Stimulated activated CD8-positive, alpha-beta memory T cell treated with anti-CD3 and anti-CD28 coated beads, Interleukin-7, amount 100 ng/mL, for 48 hours (primary cell): ENCODE measurements at places on chromosomes 1 and 21.
A peak's percentile ranks its signal among the peaks of the same experiment; 100 is the strongest.

DNA sequence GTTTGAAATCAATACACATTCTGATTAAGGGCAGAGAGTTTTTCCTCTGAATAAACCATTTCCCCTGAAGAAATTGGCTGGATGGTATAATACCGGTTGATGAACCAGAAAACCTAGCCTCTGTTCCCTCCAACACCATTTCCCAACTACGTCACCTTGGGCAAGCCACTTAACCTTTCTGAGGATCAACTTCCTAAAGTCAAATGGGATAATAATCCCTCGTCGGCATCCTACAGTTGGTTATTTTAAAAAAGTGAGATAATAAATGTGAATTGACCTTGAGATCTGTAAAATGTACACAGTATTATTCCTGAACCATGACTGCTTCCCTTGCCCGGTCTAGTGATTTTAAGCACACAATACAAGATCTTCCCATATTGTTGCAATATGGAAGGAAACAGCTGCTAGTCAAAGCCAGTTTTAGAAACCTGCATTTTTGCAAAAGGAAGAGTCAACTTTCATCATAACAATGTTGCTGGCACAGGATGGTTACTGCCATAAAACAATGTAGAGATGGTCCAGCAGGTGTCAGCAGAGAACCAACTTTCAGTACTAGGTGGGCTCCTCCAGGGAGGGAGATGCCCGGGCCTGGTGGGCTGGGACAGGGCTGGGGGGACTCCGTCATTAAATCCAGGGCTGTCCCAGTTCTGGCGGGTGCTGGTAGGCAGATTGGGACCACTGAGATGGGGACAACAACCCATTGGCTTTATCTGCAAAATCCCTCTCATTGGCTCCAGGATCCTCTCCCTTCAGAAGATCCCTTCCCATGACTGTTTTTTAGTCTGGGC lies 5.2 kb upstream of the HLX start:
- no peak for DNase-seq

- DNase-seq = no peak
Observed at GRCh38 chr1:223479718-223480425, 86.7 kb downstream of the CCDC185 start.

DNA sequence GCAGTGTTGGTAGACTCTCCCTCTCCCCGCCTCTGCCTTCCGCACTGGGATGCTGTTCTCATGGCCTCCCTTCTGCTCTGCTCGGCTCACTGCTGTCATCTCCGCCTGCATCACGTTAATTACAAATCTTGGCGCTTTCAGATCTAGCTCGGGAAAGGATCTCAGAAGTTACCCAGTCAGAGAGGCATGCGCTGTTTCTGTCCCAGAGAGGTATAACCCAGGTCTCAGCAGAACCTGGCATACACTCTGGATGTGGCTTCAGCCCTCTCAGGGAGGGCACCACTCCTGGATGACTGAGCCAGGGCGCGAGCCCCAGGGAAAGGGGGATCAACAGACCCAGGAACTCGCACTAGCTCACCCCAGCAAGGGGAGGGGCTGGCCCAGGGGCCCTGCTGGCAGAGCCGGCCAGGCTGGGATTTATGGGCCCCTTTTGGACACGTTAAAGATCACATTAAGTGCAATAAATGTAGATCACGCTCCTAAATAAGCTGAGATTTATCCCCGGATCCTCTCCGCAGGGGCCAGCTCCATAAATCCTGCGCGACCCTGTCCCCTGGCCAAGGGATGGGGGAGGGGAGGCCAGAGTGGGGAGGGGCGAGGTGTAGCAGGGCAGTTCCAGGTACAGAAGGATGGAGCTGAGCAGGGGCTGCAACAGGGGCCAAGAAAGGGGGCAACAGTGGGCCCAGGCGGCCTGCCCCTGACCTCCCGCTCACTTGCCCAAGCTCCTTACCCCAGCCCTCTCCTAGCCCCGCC lies 101.3 kb upstream of the ZBTB40 start:
- no peak for DNase-seq

- DNase-seq = no peak
Observed at GRCh38 chr1:155990005-155990739, 11.8 kb upstream of the ARHGEF2 start.

DNA sequence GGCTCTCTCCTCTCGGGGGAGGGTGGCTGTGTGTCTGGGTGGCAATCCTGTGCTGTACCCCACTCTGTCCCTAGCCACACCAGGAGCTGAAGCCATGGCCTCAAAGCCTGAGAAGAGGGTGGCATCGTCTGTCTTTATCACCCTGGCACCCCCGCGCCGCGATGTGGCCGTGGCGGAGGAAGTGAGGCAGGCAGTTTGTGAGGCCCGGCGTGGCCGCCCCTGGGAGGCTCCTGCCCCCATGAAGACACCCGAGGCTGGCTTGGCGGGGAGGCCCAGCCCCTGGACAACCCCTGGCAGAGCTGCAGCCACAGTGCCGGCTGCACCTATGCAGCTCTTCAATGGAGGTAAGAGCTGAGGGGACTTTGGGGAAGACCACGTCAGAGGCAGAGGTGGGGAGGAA lies 6.3 kb downstream of the FBLIM1 start:
- no peak for DNase-seq

GRCh38 chr1:61741711-61742619 lies at the start of gene PATJ:
Gene PATJ (plus strand): TSS chr1:61742480. CDS start chr1:61762893, 20,413 bp downstream.
- peak; percentile 27 for DNase-seq

DNA sequence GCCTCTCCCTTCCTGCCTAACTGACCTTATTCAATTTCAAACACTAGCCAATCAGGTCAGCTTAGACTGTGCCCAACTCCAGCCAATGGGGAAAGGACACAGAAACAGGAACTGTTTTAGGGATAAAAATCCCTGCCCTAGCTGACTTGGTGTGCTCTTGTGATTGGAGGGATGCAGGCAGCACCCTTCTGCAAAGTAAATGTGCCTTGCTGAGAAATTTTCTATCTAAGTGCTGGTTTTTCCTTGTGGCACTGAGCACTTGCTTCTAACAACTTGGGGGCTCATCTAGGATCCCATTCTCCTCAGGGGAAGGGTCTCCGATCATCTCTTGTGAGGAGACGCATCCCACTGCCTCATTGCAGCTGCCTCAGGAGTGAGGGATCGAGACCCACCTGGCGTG lies 10.7 kb upstream of the CD2 start:
- DNase-seq = no peak

- DNase-seq = no peak
Observed at GRCh38 chr1:224719716-224720115, 103.6 kb downstream of the CNIH3 start.

DNA sequence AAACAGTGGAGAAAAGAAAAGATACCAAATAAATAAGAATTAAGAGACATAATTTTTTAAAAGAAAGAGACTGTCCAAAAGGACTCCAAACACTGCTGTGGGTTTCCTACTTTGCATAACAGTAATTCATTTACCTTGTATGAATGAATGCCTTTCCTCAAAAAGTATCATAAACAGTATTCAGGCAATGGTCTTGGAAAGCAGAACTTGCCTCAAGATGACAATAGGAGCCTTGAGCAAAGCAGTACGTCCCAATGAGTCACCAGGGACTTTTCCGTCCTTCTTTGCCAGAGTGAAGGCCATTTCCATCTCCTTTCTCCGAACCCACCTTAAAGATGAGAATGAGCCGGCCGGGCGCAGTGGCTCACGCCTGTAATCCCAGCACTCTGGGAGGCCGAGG lies 186.4 kb downstream of the ZBTB18 start:
- DNase-seq = no peak

DNA sequence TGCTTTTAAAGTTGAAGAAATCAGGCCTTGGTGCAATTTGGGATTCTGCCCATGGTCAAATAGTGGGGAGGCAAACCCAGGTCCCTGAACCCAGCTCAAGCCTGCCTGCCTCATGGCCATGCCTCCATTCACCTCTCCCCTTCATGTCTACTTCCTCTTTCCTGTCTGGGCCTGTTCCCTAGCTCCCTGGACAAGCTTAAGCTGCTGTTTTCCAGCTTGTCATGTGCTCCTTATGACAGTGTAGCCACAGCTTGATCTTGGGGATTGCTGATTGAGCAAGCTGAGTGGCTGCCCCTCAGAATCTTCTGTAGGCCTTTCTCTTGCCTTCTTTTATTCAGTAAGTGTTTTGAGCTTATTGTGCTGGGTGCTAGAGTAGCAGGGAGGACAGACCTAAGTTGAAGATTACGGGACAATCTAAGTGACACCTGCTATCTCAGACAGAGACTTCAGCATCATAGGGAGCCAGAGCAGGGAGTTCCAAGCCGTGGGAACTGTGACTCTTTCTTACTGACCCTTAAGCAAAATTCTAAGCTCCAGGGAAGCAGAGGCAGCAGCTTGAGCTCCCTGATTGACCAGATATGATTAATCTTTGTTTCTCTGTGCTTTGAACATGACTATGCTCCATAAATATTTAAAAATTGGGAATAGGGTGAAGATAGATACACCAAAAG lies 520 bp upstream of the MR1 start:
- no peak for DNase-seq

DNA sequence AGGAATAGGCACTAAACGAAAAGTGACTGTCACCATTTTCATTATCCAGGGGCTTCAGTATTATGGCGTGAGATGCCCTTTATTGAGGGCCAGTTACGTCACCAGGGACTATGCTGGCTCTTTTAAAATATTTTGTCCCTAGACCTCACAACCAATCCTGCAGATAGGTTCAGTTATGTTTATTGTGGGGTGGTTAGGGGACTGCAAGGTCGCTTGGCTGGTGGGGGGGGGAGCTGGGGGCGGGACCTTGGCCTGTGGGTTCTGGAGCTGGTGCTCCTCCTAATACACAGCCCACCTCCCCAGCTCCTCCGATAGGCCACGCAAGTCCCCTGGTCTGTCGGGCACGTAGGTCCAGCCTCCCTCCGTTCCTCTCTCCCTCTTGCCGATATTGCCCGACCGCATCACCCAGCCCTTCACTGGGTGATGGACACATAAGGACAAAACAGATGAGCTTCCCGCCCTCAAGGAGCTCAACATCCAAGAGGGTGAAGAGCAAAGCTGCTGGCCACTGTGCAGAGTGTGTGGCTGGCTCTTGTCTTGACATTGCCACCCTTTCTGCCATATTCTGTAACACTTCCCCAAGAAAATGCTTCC lies 271.8 kb downstream of the MATN1 start:
- no peak for DNase-seq

GRCh38 chr1:185441605-185442004 lies 124.6 kb upstream of the IVNS1ABP start:
- DNase-seq = no peak

DNA sequence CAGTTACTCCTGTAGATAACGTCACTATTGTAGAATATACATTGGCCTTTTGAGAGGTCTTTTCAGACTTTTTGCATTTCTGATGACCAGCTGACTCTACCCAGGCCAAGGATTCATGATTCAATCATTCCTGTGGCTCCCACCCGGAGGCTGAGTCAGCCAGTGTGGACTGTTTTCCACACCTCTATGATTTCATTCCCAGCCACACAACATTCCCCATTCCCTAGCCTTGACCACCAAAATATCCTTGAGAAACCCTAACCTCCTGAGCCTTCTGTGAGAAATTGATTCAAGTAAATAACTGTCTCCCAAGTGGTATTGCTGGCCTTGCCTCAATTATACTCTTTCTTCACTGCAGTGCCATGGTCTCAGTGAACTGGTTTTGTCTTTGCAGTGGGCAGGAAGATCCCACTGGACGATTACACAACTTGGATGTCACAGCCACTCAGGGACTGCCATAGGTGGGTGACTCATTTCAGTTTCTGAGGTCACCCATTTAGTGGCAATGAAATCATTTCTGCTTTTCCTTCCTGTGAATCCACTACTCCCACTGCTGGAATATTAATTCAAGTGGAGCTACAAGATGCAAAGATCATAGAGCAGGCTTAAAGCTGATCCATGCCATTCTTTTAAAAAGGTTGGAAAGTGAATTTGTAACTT lies 518.6 kb upstream of the ZP4 start:
- no peak for DNase-seq

- no peak for DNase-seq
Observed at GRCh38 chr1:176949033-176949662, 215.4 kb downstream of the ASTN1 start.

DNA sequence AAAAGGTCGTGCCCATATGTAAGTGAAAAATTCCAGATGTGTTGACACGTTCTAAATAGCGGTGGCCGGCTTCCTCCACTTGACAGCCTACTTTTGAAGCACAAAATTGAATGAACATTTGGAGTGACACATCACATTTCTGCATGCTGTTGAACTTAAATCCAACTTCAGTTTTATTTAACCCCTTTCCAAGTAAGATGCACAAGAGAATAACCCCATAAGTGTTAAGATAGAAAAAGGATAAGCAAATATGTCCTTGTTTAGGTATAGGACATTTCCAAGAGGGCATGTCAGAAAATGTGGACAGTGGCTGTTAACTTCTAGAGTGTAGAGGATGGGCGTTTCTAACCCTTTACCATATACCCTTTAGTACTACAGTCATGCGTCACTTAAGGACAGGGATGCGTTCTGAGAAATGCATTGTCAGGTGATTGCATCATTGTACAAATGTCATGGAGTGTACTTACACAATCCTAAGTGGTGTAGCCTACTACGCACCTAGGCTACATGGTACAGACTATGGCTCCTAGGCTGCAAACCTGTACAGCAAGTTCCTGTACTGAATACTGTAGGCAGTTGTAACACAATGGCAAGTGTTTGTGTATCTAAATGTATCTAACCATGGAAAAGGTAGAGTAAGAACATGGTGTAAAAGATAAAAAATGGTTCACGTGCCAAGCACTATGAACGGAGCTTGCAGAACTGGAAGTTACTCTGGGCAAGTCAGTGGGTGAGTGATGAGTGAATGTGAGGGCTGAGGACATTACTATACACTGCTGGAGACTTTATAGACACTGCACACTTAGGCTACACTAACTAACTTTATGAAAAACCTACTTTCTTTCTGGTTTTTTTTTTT lies 9.3 kb upstream of the FAM89A start:
- DNase-seq = no peak

DNA sequence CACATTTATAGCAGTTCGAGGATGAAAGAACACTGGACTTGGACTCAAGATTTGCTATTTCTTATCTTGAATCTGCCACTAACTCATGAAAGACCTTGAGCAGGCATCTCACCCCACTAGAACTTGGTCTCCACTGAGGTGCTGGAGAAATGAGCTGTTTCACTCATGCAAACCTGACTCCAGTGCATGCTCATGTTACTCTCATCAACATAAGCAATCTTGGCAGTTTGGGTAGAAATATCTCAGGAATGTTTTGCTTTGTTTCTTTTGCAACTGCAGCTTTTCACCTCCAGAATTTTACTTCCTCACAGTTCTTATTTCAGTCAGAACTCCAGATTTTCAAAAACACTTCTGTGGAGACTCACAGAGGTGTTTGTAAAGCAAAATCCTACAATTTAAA lies 46.2 kb upstream of the DAB1 start:
- no peak for DNase-seq

DNA sequence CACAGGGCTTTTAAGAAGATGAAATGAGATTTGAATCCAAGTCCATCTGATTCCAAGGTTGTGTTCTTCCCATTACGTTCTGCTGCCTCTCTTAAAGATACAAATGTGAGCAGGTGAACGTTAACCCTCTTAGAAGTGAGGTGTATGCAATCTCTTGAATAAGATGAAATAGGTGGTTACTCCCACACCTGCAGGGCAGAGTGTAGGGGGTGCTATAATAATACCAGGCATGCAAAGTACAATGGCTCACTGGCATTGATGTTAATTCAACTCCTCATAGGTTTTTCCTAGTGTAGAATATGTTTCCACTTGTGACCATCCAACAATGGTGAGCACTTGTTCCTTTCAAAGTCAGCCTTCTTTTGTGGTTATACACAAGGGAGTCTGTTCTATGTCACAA lies 163.0 kb downstream of the ASTN1 start:
- DNase-seq = no peak

- DNase-seq = no peak
Observed at GRCh38 chr21:45481977-45482898, 60.0 kb downstream of the SLC19A1 start.
